ENCODE measurements at places on chromosomes 2 and 18.

GRCh38 chr18:7926526-7926925, 359.4 kb downstream of the PTPRM start:
- DNase-seq, result no peak

GRCh38 chr2:8224347-8225190, 457.3 kb upstream of the ID2 start:
- no peak for DNase-seq

- no peak for DNase-seq
Measured at GRCh38 chr2:40820319-40820718, 368.4 kb upstream of the SLC8A1 start.

- no peak for DNase-seq
Measured at GRCh38 chr2:128635361-128635900, 316.8 kb upstream of the HS6ST1 start.

DNA sequence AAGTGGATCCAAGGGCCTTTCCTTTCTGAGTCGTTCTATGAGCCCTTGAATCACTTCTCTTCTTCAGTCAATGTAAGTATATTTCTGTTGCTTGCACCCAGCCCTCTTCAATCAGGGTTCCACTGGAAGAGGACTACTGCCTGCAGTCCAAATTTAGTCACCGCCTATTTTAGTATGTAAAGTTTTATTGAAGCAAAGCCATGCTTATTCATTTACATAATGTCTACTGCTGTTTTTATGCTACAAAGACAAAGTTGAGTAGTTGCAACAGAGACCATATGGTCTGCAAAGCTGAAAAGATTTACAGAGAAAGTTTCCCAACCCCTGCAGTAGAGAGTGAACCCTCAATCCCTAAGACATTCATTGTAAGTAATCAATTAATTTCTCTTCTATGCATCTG, 332.5 kb upstream of the TNP1 start:
- no peak for DNase-seq

DNA sequence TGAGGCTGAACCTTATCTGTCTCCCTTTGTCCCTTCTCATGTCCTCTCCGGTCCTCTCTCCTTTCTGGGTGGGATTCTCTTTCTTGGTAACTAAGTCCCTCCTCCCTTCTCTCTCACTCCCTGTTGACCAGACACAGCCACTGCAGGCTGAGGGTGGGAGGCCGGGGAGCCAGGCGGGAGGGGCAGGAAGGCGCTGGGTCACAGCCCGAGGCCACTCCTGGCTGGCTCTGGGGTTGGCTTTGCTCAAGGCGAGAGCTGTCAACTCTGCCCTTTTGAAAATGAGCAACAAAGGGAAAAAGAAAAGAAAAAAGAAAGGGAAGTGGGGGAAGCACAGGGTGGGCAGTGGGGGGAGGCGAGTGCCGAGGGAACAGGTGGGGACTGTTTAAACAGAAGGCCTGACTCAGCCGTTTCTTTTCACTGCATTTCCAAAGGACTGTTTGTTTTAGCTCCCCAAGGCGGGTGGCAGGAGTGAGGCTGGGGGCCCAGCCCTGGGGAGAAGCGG, 70.5 kb upstream of the IGFBP5 start:
- no peak for DNase-seq

DNA sequence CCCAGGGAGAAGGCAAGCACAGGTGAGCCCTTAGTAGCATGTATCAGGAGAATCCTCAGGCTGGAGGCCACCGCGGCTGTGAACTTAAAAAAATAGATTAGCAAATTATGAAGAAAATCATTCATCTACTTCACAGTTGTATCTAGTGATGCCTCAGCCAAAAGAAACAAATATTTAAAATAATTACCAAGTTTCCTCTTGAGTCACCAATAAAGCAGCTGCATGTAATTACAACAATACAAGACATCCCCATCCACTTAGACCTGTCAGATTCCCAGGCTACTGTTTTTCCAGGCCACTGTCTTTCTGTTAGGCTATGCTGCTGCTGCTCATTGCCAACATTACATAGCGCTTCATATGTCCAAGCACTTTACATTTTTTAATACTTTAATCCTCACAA, 54.6 kb upstream of the PHLPP1 start:
- DNase-seq, result peak; percentile 16

All from fibroblast of skin of right biceps (primary cell).